ENCODE measurements at places on chromosomes 12 and 14.

GRCh38 chr14:75222208-75222701 is 45.8 kb upstream of the TMED10 start:
- DNase-seq = no peak

DNA sequence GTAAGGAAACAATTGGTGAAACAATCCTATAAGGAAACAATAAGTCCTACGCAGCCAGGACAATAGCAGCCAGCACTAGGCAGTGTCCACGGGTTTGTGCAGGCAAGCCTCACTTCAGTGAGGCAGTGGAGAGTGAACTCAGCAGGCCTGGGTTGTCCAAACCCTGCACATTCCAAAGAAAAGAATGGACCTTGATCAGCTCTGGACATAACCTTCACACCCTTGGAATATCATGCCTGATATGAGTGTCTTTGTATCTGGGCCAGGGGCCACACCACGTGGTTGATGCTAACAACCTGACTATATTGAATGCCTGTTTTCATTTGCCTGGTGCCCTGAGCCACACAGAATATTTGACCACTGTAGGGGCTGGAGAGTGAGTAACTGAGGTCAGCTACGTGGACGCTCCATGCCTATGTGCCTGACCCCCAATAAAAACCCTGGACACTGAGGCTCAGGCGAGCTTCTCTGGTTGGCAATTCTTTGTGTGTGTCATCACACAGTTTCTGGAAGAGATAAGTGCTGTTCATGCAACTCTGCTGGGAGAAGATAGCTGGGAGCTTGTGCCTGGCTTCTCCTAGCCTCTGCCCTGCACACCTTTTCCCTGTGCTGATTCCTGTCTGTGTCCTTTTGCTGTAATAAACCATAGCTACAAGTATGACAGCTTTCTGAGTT is 81.4 kb upstream of the NCOR2 start:
- DNase-seq = no peak

- DNase-seq = peak; percentile 64
These were observed 226.1 kb downstream of the CHST11 start for GRCh38 chr12:104682790-104683279.

GRCh38 chr12:54033980-54034784 is 1.3 kb downstream of the HOXC5 start:
- DNase-seq = no peak

- DNase-seq = no peak
These were observed 44.2 kb upstream of the FOXN3 start for GRCh38 chr14:89461256-89461655.

GRCh38 chr12:6404390-6404789 is 20.4 kb downstream of the LTBR start:
- DNase-seq = no peak

GRCh38 chr14:34220921-34221320 is 241.1 kb downstream of the SPTSSA start:
- no peak for DNase-seq

DNA sequence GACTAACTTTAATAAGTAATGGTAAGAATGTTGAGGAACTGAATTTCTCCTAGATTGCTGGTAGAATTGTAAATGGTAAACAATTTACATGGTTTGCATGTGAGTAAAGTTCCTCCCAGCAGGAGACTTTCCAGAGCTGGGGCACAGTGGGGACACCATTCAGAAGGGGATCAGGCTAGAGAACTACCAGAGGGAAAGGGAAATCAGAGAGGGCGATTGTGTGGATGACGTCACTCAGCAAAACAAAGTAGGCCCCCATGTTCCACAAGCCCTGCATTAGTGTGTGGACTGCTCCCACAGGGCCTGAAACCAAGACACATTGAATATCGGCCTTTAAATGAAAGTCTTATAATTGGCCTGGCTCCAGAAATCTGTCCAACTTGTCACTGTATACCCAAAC is 9.5 kb downstream of the RNASE11 start:
- no peak for DNase-seq

DNA sequence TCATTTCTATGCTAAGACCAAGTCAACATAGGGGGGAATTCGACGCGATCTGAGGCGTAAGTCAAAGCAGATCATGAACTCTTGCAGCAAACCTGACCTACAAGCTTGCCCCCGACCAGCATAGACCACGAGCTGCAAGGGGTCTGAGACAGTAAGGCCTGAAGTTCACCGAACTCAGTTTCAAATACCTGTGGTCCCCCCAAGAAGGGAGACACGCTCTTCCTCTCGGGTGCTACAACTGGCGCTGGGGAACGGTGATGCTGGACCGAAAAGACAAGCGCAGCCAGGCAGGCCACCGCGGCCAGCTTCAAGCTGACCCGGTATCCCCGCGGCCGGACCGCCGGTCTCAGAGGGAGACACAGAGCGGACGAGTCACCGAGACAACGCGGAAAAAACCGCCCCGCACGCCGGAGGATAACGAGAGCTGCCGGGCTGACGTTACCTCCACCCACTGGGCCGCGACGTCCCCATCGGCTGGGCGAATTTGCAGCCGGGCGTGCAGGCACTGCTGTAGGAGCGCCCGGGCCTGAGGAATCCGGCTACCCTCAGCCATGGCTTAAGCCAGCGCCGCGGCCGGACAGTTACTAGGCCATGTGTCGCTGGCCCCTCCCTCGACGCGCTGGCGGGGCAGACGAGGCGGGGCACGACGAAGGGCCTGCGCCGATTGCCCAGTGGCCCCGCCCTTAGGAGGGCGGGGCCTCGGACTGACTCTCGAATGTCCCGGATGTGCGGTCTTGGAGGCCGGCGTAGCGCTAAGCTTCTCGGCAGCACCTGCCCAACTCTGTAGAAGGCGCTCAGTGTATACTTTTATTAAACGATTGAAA is at the start of gene DTD2:
DTD2 (minus strand) TSS at position 666 of the 824 bp plus-strand sequence; CDS start at position 553, 113 bp downstream.
- peak; percentile 86 for DNase-seq

DNA sequence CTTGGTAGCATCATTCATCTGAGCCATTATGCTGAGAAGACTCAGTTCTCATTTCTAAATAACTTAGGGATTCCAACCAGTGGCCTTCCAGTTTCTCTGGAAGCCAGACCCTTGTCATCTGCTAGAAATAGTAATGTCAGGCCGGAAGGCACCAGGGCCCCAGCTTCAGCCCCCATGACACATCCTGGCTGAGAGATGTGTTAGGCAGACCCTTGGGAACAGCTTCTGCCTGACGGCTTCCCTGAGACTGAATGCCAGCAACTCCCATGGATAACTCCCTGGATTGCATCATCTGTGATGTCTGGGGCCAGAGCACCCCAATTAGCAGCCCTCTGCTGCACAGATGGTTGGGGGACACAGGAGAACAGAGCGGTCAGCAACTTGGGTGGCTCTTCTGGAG is 583.5 kb upstream of the TBX3 start:
- no peak for DNase-seq

DNA sequence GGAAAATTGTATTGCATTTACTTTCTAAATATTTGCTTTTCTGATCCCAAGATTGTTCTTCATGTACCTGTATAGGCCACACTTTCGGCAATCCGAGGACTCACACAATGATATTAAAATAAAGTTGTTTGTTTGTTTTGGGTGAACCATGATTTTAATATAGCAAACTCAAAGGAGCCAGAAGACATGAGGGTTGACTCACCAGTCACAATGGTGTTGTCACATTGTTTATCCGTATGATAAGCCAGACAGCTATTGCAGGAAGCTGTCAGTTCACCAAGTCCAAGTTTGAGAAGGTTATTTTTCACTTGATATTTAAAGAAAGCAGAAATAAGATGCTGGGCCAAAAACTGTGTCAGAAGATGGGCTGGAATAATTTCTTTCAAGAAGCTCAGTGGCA is 67.1 kb upstream of the CPM start:
- no peak for DNase-seq

DNA sequence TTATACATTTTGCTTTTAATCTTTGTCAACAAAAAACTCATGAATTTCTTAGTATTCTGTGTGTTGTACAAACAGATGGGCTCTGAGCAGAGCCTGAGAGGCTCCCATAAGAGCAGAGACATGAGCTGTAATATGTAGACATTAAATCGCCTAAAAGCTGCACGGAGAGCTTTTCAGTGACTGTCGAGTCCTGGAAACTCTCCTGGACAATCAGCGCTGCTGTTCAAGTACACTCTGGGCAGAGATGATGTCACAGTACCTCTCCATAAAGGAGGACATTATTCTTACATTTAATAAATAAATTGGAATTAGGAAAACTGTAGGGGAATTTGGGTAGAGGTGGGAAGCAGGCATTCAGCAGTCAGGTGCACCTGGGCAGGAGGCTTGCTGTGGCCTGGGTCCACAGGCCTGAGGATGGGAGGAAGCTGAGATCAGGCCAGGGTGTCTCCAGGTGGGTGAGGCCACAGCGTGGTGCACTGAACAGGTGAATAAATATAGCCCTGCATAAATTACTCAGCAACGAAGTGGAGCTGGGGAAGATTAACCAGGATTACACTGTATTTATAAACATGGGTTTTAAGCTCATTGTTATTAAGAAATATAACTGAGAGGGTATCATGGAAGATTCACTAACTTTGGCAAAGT is 13.3 kb upstream of the TCL1A start:
- no peak for DNase-seq

- no peak for DNase-seq
These were observed 7.8 kb downstream of the GALNT6 start for GRCh38 chr12:51383269-51383905.

DNA sequence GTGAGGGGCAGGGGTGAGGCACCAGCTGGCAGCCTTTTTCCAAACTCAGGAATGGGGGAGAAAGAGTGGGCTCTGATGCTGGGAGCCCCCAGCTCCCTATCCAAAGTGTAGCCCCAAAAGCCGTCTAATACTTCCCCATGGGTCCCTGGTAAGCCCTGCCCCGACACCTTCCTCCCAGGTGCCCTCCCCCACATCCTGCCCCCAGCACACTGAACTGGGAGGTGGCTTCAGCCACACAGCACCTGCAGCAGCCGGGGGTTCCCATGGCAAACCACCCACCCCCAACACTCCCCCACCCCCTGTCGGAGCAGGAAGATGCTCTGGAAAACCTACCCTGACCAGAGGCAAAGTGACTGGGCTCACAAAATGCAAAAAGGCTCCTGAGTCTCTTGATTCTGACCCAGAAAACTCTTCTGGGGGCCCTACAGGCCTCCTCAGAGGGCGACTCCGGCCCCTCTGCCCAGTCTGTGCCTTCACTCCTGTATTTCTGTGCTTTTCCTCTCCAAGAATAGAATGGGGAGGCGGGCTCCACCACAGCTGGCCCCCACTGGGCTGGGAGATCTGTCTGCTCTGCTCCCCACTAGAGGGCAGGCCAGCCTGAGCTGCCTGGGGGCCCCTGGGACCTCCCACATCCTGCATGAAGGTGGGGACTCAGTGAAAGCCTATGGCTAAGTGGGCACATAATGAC is 81.6 kb downstream of the ITPK1 start:
- DNase-seq = peak; percentile 15

DNA sequence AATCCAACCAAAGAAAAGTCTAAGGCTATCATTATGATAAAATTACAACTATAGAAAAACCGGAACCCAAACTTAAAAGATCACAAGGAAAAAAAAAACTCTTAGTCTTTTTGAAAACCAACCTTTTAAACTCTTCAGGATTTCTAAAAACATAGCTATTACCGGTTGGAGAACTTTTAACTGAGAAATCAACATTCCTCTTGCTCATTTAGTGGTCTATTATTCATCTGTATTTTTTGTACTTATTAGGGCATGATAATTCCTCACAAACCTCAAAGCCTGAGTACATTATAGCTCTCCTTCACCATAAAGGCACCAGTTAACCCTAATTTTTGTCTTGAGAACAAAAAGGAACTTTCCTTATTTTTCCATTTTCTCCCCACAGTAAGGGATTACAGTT is 10.4 kb downstream of the LUM start:
- DNase-seq = no peak

DNA sequence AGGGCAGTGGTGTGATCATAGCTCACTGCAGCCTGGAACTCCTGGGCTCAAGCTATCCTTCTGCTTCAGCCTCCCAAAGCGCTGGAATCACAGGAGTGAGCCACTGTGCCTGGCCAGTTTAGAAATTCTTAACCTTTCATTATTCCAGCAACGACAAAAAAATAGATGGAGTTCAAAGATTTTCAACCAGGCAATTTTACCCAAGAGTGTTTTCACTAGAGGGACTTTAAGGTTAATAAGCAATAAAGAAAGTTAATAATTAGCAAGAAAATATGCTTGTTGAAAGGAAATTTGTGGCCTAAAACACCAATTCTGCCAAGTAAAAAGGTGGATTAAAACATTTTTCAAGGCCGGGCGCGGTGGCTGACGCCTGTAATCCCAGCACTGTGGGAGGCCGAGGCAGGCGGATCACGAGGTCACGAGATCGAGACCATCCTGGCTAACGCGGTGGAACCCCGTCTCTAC is 14.8 kb downstream of the CDKL1 start:
- DNase-seq = no peak

DNA sequence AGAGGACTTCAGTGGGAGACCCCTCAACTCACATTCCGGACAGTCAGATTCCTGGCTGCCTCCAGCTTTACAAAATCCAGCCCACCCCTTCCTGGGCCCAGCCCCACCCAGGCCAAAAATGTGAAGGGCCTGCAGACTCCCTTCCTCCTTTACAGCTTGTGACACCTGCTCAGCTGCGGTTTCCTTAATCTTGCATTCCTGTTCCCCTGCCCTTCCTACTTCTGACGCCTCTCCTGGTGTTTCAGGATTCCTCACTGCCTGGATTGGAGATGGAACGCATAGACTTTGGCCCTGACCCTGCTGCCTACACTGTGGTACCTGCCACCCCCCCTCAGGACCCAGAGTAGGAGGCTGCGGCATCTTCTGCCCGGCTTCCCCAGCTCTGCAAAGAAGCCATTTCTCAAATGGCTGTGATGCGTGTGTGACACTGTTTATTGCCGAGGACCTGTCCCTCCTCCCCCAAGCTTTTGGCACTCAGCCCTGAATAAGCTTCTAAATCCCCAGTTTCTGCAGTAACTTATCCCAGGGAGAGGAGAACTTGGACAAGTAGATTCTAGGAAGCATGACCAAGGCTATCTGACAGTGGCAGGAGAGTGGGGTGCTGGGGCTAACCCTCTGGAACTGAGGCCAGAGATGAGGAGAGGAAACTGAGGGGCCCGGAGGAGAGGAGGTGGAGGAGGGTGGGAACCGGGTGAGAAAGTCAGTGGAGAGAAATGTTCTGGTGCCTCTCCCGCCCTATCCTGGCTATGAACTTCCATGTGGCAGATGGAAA is 24.9 kb upstream of the BCDIN3D start:
- no peak for DNase-seq

GRCh38 chr14:101538878-101539277 is 22.4 kb upstream of the DIO3 start:
- DNase-seq = no peak

- DNase-seq = no peak
These were observed 57.6 kb downstream of the CCDC85C start for GRCh38 chr14:99546234-99546879.

- DNase-seq = no peak
These were observed 71.4 kb upstream of the SRSF5 start for GRCh38 chr14:69695322-69696203.

- DNase-seq = no peak
These were observed 170.6 kb upstream of the GARIN6 start for GRCh38 chr12:99476956-99477355.

GRCh38 chr12:93387780-93388179 is 10.1 kb downstream of the NUDT4 start:
- no peak for DNase-seq

- no peak for DNase-seq
These were observed 173.8 kb downstream of the C12orf75 start for GRCh38 chr12:105504286-105504685.
